ENCODE measurements at places on chromosomes 16 and 17. TPM values are rescaled to one million over a fixed set of nuclear protein-coding genes. Genes with fewer than 3 reads are reported as not detected.

Gene PRKCB
- total RNA-seq = 1.4 TPM

Gene KRT33A
- not detected for total RNA-seq

Gene TAT
- total RNA-seq = not detected

Gene C16orf96
- not detected for total RNA-seq

Gene HBA2
- not detected for total RNA-seq

Gene PIRT
- total RNA-seq = not detected

Gene CD19
- total RNA-seq = not detected

Gene AOC3
- total RNA-seq = 0.23 TPM

Gene DNAI2
- not detected for total RNA-seq

Gene SCGB1C2
- not detected for total RNA-seq

Gene MT1A
- total RNA-seq = not detected

Gene CSH1
- not detected for total RNA-seq

Gene CLEC3A
- not detected for total RNA-seq

Gene KREMEN2
- total RNA-seq = not detected

Gene TRPV2
- 53.1 TPM for total RNA-seq

Gene VPS4A
- total RNA-seq = 25.6 TPM

Gene PPL
- total RNA-seq = 0.68 TPM

Gene MEIOC
- 0.08 TPM for total RNA-seq

Gene PGP
- total RNA-seq = 9.5 TPM

Gene SAT2
- 39.1 TPM for total RNA-seq

Gene SPATA32
- total RNA-seq = not detected
